A549 (cell line): ENCODE measurements at places on chromosomes 3 and 15.

DNA sequence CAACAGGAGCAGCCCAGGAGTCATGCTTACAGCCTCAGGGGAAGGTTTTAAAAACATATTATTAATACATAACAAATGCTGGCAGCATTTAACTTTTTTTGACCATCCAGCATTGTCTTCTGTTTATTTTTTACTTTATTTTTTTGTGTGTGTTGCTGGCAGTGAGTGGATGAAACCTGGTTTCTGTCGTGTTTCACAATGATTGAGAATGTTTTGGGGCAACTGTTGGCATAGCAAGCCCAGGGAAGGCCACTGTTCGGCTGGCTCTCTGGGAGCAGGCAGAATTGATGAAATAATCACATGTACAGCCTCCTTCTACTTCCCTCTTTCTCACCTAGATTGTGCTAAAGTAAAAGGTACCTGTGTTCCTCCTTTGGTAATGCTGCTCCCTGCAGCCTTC lies 190.2 kb downstream of the NR1D2 start:
- DNase-seq: peak; percentile 29

DNA sequence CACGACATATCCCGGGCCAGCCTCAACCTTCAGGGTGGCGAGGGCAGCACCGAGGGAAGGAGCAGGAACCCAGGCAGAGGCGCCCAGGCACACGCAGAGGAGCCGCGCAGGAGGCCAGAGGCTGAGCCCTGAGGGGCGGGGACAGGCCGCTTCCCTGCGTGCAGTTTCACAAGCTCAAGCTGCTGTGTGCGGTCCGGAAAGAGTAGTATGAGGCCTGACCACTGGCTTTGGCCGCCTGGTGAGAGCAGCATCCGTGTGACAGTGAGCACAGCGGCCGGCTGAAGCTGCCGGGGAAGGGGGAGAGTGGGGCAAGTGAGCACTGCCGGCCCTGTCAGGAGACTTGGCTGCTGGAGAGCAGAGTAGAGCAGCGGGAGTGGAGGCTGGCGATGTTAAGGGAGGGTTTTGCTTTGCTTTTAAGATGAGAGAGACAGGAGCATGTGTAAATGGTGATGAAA lies 8.7 kb downstream of the ZDHHC19 start:
- DNase-seq: no peak

- no peak for DNase-seq
Observed at GRCh38 chr15:50164458-50164857, 17.5 kb upstream of the SLC27A2 start.

DNA sequence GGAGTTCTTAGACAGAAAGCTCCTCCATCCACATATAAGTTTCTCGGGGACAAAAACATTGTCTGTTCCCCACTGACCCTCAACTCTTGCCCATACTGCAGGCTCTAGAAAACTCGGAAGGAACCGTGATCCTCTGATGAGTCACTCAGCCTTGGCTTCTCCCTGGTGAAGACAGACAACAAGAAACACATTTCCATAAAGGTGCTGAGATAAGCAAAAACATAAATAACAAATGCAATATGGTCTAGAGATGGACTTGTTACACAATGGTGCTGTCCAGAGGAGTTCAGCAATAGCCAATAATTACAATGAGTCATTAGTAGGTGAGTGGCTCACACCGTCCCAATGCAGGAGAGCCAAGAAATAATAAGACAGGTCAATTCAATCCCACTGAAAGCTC lies 43.7 kb downstream of the MAGI1 start:
- no peak for DNase-seq

- no peak for DNase-seq
Observed at GRCh38 chr15:100106732-100107131, 235.0 kb downstream of the ADAMTS17 start.
